Suprapubic skin (tissue), 4 donors: ENCODE measurements at places on chromosomes 16 and 17. TPM values are rescaled to one million over a fixed set of nuclear protein-coding genes. Genes with fewer than 3 reads are reported as not detected.

GRCh38 chr17:48456589-48456988 lies 26.6 kb upstream of the SKAP1 start:
- no peak for DNase-seq

- no peak for DNase-seq
Observed at GRCh38 chr16:19382084-19382801, 35.4 kb upstream of the TMC5 start.

GRCh38 chr17:29619251-29619650 lies 3.5 kb downstream of the CORO6 start:
- no peak for DNase-seq

- no peak for DNase-seq
Observed at GRCh38 chr16:85675251-85675874, 13.4 kb downstream of the GINS2 start.

- no peak for DNase-seq
Observed at GRCh38 chr17:76683921-76684745, 26.6 kb downstream of the MXRA7 start.

- peak; percentile 62 for DNase-seq
Observed at GRCh38 chr17:83124871-83125514, 45.6 kb downstream of the METRNL start.

DNA sequence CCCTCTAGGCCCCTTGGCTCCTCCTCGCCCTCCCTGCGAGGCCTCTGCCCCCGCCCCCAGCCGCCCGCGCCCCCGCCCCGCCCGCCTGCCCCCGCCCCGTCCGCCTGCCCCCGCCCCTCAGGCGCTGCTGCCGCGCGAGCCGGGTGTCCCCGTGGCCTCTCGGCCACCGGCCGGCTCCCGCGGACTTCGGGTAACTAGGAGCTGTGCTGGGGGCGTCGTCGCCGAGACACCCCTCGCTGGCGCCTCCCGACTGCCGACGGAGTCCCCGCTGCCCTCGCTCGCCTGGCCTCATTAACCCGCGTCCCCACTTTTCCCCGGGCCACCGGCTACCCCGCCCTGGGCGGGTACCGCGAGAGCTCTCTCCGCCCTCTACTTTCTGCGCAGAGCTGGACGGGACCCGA lies at the start of gene TLCD1:
TLCD1 (minus strand) TSS at position 8 of the 401 bp plus-strand sequence. CDS start 136 bp downstream, outside the sequence.
- DNase-seq, result no peak

DNA sequence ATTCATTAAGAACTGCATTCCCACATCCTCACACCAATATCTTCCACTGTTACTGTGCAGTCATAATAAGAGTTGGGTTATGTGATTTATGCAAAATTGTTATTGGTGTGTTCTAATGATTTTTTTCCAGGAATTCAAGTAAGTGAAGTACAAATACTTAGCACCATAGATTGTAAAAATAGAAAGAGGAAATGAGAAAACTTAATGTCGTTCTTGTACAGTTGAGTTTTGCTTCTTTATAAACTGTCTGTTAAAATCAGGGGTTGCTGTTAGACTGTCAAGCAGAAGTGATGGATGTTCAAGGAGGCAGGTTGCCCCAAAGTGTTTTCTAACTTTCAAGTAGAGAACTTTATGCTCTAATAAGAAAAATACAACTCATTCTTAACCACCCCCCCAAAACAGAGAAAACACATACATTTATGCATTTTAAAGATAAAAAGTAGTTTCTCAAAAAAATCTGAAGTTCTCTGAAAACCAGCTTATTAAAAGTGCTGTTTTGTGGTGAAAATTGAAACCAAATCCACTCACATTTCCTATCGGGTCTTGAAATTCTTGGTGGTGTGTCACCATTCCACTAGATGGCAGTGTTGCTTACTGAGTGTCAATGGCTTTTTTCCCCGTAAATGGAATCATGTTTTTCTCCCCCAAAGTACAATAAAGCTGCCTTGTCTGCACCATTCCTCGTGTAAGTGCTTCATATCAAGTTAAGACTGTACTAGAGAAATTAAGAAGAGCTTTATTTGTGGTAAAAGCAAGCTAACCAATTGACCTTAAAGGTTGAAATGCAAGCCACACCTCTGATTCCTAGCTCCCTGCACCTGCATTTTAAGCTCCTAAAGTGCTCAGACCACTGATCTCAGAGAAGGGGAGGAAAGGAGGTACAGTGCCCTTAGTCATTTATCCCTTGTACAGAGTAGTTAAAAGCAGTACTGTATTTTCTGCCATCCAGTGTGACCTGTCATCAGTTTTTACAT lies 4.7 kb upstream of the IGSF6 start:
- DNase-seq, result no peak

DNA sequence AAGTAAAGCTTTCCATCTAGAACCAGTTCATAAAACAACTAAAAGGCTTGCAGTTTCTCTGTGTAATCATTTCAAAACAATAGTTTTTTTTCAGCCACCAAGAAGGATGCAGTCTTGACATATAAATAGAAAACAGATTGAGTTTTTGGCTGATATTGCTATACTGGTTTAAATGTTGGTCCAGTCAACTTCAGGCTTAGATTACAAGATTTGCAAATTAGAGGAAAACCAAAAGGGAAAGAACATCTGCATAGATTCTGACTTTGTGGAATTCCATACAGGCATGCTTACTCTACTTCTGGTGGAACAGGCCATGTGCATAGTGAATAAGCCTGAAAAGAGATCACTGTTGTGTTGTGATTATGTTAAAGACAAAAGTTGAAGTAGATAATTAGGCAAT lies 150.3 kb downstream of the BCAS3 start:
- DNase-seq, result no peak

DNA sequence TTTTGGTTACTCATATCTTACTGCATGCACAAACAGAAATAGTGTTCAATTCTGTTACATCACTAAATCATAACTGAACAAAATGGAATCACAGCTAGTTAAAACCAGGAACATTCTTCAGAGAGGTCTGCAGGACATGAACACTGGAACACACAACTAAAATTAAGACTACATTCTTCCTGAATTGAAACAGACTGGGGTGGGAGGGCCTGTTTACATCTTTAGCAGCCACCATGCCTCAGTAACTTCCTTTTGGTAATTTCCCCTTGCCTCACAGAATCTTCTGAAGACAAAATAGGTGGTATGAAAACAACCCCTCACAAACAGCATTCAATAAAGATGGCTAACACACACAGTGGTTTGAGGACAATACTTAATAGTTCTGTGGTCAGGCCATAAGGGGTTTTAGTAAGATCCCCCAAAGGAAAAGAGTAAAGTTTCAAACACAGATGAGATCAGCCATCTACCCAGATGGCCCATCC lies 6.5 kb downstream of the MARF1 start:
- no peak for DNase-seq

GRCh38 chr17:14428648-14429029 lies 127.8 kb downstream of the HS3ST3B1 start:
- no peak for DNase-seq

DNA sequence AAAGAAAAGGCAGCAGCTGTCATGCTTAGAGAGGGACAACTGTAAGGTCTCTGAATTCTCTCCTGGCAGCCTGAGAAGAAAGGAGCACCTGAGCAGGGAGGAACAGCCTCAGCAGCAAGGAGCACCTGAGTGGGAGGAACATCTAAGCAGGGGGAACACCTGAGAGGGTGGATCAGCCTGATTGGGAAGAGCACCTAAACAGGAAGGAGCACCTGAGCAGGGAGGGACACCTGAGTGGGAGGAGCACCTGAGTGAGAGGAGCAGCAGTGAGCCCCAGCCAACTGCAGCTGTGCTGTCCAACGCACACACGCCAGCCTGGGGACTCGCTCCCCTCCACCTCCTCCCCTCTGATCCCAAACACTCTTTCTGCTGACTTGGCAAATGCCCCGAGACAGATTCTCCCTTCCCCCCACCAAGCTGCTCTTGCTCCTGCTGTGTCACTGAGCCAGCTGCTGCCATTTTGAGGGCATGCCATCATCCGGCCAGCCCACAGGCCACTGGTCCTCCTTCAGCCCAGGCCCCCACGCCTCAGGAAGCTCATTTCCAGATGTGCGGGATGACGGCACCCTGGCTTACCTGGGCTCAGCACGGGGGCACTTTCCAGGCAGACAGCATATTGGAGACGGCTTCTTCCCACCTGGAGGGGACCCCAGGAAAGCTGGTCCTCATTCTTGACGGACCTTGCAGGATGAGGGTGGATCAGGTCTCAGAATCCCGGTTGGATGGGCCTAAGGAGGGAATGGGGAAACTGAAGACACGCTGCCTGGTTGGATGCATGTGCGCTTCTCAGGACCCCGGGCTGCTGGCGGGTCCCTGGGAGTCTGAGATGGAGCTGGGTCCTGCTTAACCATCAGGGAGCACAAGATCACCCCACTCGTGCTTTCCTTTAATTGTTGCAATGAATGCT lies 57.7 kb upstream of the RBFOX3 start:
- no peak for DNase-seq

GRCh38 chr16:17333229-17333628 lies 137.5 kb downstream of the XYLT1 start:
- DNase-seq, result no peak

DNA sequence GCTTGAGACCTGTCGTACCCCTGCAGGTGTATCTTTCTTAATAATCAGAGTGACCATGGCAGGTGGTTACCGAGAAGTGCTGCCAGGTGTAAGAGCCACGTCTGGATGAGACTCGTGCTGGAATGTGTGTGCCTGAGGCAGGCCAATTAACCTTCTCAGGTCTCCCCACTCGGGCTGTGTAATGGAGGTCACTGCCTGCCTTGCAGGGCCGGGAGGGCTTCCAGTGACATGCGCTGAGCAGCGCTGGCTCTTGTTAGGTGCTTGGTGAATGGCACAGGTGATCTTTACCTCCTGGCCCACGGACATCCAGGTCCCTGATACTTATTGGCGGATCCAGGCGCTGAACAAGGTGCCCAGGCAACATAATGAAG lies 4.6 kb upstream of the GSE1 start:
- DNase-seq, result no peak

- peak; percentile 61 for DNase-seq
Observed at GRCh38 chr16:56669840-56670619, 416 bp downstream of the MT1H start.

- DNase-seq, result no peak
Observed at GRCh38 chr17:28405632-28406472, at the start of gene SLC46A1. TSS of gene SLC46A1 (minus strand) at chr17:28406212. CDS start at chr17:28406114, 98 bp downstream.

DNA sequence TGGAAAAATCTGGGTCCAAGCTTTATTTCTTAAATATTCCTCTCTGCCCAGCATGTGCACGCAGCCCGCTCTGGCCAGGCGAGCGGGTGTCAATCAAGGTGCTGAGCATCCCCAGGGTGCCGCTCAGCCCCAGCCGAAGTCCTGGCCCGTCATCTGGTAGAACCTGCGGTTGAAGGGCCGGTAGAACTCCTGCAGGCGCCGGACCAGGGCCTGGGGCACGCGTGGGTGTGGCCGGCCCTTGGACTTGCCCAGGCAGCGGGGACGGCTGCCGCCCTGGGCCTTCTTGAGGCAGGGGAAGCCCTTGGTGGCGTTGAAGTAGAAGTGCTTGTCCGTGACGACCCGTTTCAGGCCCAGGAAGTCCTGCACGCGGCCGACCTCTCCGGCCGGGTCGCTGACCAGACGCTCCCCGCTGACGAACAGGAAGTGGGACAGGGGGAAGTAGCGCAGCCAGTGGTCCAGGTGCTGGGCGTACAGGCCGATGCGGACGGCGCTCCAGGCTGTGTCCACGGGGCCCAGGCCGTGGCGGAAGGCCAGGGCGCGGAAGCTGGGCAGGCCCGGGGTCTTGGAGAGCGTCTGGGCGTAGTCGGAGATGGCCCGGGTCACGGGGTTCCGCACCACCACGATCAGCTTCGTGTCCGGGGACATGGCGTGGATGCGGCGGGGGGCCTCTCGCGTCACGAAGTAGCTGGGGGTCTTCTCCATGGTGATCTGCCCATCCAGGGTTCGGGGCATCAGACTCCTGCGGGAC lies 6.6 kb downstream of the HS3ST6 start:
- DNase-seq, result no peak

GRCh38 chr16:87165151-87165550 lies 152.0 kb downstream of the C16orf95 start:
- no peak for DNase-seq

DNA sequence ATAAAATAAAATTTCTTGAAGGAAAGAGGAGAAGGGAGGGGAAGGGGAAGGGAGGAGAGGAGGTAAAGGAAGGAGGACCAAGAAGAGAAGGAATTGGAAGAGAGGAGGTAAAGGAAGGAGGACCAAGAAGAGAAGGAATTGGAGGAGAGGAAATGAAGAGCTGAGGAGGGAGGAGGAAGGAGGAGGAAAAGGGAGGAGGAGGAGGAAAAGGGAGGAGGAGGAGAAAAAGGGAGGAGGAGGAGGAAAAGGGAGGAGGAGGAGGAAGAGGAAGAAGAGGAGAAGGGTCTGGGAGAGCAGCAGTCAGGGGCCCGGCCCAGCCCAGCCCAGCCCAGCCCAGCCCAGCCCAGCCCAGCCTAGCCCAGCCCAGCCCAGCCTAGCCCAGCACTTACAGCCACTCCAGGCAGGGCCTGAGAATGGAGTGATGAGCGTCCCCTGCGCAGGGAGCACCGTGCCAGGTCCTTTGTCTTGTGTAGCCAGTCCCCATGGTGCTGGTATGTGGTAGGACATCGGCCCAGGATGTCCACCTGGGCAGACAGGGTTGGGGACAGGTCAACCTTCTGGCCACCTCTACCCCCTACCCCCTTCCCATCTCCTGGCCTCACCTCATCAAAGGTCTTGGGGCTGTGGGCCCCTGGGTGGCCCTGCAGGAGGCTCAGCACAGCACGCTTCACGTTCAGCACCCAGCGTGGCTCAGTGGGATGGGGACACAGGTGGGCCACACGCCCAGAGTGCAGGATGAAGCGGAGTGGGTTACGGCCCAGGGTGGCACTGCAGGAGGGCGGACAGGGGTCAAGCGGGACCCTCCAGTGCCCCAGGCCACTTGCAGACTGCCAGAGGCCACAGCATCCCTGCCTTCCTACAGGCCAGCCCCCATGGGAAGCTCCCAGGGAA lies 70.9 kb downstream of the LITAF start:
- no peak for DNase-seq

- DNase-seq, result no peak
Observed at GRCh38 chr16:77457046-77457445, 22.2 kb upstream of the ADAMTS18 start.

GRCh38 chr17:12673788-12674187 lies 8.1 kb downstream of the MYOCD start:
- DNase-seq, result no peak

The KRT12 gene
- not detected for total RNA-seq

The KDM8 gene
- 2.8 TPM for total RNA-seq

The EVPLL gene
- 3.7 TPM for total RNA-seq

The XYLT2 gene
- 36.9 TPM for total RNA-seq

The CACNB1 gene
- total RNA-seq, result 8.0 TPM

The TPSAB1 gene
- total RNA-seq, result 36.8 TPM

The KCNJ16 gene
- total RNA-seq, result not detected

The CACNG3 gene
- not detected for total RNA-seq

The PTGES3L gene
- 0.44 TPM for total RNA-seq

The SLC38A8 gene
- not detected for total RNA-seq

The PRDM7 gene
- not detected for total RNA-seq

The PRSS21 gene
- 0.87 TPM for total RNA-seq
